CD4-positive, alpha-beta T cell treated with Interleukin-1 beta for 1 hour (primary cell): ENCODE measurements at places on chromosomes 16 and 17.

- no peak for DNase-seq
Observed at GRCh38 chr16:81127051-81127450, 30.9 kb upstream of the GCSH start.

- DNase-seq, result no peak
Observed at GRCh38 chr17:43155666-43156065, 15.3 kb upstream of the NBR1 start.

DNA sequence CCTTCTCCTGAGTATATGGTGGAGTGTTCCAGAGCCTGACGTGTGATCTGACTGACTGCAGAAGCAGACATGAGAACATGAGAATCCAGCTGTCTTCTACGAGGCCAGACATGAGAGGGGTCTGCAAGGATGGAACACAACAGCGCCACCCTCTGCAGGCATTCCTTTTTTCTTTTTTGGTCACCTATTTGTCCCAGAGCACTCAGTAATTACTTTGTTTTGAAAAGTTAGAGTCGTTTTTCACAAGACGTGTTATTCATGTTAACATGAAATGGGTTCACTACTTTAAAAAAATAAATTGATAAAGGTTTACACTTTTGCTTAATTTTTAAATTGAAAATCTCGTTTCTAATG, 43.8 kb upstream of the ATP2A3 start:
- no peak for DNase-seq

DNA sequence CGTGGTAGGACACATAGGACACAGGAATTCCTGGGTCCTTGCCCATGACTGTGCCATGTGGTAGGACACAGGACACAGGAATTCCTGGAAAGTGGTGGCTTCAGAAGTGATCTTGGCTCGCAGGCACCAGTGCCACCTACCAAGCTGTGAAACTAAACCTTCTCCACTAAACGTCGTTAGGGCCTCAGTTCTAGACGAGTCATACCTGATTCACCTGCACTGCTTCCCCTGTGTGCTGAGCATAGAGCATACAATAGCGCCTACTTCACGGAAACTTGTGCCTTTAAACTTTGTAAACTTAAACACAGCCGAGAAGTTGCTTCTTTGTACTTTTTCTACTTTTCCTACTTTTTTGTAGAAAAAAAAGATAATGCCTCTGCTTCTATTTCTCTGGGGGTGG, 4.8 kb downstream of the SOX8 start:
- DNase-seq, result no peak

DNA sequence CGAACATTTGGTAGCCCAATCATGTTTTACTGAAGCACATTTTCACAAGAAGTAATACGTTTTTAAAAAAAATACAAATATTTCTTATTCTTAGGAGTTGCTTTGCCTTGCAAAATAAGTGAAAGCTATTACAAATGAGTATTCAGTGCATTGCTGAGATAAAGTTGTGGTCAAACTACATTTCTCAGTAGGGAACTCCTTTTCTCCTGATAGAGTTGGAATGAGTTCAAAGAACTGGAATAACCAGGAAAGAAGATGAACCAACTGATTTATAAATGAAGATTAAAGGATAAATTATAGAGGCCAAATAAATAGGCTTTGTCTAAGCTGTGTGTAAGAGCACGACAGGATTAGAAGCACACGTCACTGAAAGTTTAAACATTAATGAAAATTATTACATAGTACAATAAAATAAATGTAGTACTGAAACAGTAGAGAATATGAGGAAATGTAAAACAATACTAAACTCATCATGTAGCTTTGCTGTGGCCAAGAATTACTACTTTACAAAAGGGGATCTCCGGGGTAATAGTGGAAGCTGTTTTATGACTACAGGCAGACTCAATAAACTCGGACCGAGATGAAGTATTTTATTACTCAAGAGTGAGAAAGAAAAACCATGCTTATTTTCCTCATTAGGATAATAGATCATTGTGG, 73.6 kb downstream of the KCNJ2 start:
- no peak for DNase-seq

DNA sequence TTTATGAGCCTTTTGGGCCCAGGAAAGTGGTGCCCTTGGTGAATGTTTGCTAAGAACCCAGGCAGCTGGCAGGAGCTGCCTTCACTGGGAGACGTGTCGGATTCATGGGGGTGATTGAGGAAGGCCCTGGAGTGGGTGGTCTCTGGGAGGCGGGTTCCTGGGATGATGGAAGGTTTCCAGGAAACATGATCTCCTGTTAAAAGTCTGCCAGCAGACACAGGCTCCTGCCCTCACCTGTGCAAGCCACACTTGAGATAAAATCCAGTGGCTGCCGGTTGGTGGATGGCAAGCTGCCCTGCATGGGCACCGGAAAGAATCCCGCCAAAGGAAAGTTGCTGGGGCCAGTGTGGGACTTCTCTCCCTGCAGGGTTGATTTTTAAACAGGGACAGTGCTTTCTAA, 189.0 kb upstream of the CIBAR2 start:
- no peak for DNase-seq

- no peak for DNase-seq
Observed at GRCh38 chr17:61285526-61286320, 113.9 kb upstream of the TBX2 start.

DNA sequence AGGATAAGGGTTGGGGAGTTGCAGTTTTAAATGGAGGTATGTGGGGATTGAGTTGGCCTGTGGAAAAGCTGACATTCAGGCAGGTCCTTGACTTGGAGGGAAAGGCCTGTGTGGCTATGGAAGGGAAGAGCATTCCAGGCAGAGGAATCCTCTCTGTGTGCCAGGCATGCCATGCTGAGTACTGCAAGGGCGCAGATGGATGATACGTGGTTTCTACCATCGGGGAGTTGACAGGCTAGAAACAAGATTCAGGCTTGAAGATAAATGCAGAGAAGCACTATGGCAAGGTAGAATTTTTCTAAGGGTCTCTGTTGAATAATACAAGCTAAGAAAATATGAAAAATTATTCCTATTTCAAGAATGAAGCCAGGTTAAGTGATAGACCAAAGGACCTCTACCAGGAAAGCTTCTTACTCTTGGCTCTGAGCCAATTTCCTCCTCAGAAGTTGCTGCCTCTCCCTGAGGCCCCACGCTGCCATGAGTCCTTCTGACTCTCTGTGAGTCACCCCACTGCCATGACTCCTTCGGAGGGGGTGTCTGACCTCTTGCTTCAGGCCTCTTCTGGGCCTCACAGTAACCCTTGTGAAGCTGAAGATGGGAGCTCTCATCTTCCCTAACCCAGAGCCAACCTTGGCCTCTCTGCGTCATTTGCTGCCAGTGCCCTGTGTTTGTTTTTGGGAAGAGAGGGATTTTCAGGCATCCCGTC, 75.8 kb downstream of the WNT3 start:
- no peak for DNase-seq

DNA sequence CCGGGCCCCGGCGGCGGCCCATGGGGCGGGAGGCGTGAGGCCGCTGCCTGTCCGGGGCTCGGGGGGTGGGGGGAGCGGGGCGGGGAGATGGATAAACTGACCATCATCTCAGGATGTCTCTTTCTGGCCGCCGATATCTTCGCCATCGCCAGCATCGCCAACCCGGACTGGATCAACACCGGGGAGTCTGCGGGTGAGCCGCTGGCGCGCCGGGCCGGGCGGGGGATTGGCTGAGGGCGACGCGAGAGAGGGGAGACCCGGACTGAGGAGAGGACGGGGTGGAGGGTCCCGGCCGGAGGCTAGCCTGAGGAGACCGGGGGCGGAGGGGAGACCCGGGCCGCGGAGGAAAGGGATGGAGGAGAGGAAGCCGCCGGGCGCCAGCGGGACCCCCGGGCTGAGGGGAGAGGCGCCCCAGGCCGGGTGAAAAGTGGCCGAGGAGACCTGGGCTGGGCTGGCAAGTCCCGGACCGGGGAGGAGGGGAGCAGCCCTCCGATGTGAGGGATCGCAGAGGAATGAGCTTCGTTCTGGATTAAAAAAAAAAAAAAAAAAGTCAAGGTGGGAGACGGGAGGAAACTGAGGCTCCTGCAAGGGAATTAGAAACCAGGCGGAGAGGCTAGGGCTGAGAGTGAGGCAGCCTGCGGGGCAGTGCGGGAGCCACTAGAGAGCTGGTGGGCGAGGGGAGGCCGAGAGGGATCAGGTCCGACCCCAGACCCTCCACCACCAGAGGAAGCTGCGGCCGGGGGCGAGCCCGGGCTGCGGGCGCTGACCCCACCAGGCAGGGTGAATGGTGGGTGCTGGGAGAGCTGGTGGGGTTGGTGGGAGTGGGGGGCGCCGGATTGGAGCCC, 526 bp downstream of the MOSMO start:
- DNase-seq, result no peak

DNA sequence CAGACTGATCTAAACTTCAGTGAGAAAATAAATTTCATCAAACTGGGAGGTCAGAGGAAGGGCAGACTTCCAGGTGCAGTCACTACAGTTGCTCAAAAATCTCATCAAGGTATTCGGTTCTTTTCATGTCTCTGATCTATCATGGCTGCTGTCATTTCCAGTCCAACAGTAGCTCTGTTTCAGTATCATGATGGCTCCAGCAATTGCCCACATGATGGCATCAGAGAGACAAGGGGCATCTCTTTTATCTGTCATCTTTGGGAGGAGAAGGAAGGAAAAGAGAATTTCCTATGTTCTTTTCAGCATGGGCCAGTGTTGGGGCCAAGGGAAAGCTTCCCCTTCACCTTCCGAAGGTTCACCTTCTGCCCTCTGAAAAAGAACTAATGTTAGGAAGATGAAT, 504.9 kb upstream of the HSBP1 start:
- no peak for DNase-seq

DNA sequence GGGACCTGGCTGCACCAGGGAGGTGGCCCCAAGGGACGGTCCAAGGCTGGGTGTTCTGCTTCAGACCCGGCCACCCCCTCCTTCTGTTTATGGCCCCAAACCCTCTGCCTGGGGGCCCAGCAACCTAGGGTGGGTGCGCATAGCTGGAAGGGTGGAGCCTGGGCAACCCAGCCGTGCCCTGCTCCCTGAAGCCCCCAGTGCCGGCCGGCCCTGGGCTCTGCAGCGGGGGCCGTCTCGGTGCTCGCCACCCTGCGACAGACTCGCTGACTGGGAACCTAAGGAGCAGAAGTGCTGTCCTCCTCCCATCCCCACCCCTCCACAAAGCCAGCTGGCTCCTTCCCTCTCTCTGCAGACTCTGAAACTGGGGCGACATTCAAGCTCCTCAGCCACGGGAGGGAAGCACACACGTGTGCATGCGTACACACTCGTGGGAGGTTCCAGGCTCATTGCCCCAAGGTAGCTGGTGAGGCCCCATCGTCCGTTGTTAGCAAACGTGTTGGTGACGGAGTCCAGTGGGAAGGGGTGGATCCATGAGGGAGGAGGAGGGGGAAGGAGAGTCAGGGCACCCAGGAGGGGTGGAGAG, 43.4 kb downstream of the ENGASE start:
- no peak for DNase-seq

DNA sequence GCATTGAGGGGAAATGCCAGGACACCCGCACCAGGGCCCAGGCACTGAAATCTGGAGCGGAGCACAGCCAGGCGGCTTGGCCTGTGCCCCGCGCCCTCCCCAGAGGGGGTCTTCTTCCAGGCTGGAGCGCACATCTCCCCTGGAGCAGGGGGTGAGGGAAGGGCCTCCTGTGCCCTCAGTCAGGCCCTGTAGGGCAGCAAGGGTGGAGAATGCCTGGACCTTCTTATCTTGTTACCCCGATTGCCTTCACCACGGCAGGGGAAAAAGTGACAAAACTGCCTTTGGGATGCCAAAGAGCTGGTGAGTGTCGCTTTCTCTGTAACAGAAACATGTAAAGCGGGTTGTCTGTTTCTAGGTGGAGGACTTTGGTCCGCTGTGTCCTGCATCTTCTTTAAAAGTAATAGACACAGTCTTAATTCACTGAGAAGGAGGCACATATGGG, 48.3 kb upstream of the BAHCC1 start:
- DNase-seq, result no peak

DNA sequence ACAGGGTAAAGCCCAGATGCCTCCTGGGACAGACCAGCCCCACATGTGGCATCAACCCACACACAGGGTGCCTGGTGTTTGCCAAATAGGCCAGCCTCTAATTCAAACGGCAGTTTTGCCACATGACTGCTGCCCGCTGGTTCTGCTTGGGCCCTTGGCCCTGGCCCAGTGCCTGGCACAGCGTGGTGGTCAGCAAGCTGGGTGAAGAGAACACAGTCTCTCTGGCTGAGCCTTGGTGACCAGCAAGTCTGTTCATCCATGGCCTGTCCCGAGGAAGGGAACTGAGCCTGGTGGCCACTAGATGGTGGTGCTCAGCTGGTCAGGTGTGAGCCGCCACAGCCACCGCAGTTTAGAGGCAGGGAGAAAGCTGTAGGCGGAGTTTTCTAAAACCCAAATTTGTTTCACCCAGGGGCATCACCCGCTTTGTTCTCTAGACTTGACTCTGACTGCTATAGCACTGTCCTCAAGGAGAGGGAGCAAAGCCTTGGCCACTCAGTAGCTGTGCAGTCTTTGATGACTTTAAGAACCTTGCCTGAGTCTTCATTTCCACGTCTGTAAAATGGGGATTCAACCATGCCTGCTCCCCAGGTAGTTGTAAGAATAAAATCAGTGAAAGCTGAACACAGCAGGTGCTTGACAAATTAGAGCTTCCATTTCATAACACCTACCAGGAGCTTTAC, 4.7 kb upstream of the GFAP start:
- DNase-seq, result peak; percentile 61

DNA sequence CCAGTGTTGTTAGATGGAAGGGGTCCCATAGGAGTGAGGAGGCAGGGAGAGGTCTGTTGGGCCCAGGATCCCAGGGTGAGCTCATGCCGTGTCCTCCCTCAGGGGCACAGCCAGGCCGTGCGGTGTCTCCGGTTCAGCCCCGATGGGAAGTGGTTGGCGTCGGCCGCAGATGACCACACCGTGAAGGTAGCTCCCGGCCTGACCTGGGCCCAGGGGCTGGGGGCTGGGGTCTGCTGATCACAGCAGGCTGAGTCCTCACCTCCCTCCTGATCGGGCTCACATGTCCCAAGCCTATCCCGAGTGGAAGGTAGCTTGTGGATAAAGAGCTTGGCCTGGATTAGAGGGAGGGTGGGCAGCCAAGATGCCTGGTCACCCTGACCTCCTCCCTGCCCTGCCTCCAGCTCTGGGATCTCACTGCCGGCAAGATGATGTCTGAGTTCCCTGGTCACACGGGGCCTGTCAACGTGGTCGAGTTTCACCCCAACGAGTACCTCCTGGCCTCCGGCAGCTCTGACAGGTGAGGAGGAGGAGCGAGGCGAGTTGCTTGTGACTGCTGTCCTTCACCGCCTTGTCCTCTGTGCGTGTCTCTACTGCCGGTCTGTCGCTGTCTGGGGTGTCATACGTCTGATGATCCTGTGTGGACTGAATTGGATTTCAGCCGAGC, 16.1 kb downstream of the KATNB1 start:
- no peak for DNase-seq

DNA sequence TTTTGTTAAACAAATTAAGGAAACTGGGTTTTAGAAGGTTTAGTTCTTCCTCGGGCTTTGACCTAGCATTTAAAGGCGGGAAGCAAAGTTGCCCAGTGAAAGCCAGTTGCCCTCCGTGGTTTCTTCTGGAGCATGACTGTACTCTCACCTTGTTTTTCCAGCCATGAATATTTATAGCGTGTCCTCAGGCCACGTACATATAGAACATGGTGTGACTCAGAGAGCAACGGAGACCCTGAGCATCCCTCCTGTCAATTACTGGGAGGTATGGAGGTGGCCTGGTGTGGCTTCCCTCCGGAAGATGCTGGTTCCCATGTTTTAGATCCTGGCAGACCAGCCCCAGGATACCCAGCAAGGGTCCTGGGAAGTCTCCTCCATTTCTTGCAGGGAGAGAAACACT, 48.4 kb downstream of the AKAP1 start:
- DNase-seq, result no peak
